Non-pigmented ciliary epithelial cell (primary cell): ENCODE measurements at places on chromosomes 12 and 14.

- DNase-seq = no peak
Measured at GRCh38 chr12:124772289-124773170, 91.1 kb downstream of the SCARB1 start.

DNA sequence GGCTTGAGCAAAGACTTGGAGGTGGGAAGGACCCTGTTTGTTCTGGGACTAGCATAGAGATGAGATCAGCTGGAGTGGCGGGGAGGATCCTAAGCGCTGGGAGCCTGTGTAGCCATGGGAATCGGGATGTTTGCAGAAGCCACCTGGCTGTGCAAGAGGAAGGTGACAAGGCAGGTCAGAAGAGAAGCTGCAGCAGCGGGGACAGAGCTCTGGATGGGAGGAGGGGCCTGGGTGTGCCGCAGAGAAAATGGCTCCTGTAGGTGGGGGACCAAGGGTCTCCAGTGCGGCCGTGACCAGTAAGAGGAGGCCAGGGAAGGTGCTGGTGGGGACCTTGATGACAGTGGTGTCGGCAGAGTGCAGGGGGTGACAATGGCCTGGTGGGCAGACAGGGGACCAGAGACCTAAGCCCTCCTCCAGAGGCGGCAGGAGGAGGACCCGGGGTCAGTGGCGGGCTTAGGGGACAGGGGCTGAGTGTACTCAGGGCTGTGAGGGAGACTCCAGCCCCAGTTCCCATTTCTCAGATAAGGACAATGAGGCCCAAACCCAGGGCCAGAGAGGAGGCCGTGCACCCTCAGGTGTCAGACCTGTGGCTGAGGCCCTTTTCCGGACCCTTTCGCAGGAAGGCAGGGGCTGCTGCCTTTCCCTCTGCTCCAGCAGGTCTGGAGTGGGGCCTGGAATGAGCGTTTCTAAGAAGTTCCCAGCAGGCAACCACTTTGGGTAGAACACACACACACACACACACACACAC is 206.6 kb upstream of the RTL1 start:
- DNase-seq = no peak

GRCh38 chr14:64646103-64646502 is 58.1 kb upstream of the PLEKHG3 start:
- no peak for DNase-seq

DNA sequence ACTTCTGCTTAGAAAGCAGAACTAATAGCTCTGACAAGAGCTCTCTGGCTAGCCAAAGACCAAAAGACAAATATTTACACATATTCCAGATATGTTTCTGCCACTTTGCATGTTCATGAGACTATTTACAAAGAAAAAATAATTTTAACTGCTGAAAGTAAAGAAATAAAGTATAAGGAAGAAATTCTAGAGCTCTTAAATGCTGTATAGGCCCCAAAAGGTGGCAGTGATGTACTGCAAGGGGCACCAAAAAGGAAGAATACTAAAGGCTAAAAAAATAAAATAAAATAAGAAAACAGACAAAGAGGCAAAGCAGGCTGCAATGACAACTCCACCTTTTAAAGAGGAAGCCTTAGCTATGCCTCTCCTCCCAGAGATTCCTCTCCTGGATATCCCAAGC is 23.0 kb downstream of the KLRK1 start:
- no peak for DNase-seq

DNA sequence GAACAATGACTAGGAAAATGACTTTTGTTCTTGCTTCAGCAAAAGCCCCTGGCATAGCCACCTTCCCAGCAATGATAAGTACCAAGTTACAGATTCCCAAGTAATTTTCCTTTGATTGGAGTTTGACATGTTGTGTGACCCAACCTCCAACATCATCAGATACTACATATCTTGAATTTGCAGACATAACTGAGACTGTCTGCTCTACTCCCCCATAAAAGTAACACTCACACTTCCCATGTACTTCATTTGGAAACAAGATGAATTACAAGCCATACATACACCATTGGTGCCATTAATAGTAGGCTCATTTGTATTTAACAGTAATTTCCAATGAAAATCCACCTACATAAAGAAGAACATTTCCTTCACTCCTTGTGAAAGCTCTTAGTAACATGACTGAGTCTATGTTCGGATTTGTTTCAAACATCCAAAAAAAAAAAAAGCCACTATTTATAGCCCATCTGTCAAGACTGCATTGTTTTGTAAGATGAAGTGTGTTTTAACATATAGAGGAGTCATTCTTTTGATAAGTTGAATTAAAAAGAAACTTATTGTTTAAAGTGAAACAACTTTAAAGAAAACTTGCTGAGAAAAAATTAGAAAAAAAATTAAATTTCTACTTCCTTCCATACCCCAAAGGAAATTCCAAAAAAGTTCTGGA is 12.0 kb upstream of the SLCO1A2 start:
- DNase-seq = no peak

GRCh38 chr14:50230701-50231474 is 490 bp downstream of the SOS2 start:
- no peak for DNase-seq

- DNase-seq = no peak
Measured at GRCh38 chr14:34258318-34258717, 203.7 kb downstream of the SPTSSA start.

GRCh38 chr14:61923348-61923747 is 161.1 kb downstream of the SNAPC1 start:
- no peak for DNase-seq

GRCh38 chr12:52277486-52278245 is 3.2 kb downstream of the KRT86 start:
- DNase-seq = no peak

DNA sequence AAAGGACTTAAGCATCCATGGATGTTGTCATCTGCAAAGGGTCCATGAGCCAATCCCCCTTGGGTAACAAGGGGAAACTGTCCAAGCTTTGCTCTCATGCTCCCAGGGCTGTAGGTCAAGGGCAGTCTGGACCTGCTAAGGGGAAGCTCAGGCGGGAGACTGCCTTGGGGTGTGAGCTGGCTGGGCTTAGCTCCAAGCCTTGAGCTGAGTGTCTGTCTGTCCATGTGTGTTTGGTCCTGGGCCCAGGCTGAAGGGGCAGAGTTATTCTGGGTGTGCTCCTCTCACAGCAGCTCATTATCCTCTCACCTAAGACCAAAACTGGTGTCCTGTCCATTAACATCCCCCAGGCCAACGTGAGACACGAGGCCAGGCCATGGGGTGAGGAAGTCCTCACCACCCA is 274.8 kb downstream of the SLC15A4 start:
- no peak for DNase-seq

GRCh38 chr12:26978801-26979200 is 35.4 kb downstream of the TM7SF3 start:
- no peak for DNase-seq

GRCh38 chr14:24556756-24557155 is 19.3 kb downstream of the CTSG start:
- no peak for DNase-seq

- DNase-seq = no peak
Measured at GRCh38 chr12:24088751-24089509, 139.5 kb upstream of the SOX5 start.

DNA sequence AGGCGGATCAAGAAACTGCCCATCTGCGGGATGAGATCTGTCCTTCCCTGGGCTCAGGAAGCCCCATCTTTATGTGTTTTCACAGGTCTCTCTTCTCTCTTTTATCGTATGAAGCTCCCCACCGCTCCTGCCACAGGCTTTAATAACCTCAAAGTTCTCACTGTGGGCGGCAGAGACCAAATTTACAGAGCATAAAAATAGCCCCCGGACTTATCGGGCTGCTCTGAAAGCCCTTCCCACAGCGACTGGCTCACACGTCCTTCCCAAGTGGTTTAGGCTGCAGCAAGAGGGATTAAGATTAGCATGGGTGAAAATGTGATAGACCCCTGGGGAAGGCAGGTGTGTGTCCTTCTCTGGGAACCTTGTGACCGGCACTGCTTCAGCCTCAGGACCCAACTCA is 47.8 kb downstream of the TESC start:
- DNase-seq = no peak

GRCh38 chr14:69151458-69152180 is 1.3 kb downstream of the DCAF5 start:
- no peak for DNase-seq

DNA sequence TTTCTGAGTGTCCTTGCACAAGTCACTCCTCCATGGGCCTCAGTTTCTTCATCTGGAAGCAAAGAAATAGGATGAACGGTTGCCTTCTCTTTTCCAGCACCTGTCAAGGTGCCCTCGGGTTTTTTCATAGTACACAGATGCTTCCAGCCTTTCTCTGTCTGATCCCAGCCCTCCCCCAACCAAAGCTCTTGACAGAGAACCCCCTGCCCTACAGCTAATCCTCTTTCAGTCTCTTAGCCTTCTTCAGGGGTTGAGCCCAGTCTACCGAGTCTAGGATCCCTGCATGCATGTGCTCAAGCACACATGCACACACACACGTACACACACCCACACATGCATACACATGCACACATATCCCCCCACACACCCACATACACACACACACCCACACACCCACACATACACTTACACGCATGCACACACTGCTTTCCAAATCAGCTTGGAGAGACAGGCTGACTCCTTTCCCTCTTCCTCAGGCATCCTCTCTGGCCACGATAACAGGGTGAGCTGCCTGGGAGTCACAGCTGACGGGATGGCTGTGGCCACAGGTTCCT is 4.7 kb downstream of the CDCA3 start:
- DNase-seq = no peak

DNA sequence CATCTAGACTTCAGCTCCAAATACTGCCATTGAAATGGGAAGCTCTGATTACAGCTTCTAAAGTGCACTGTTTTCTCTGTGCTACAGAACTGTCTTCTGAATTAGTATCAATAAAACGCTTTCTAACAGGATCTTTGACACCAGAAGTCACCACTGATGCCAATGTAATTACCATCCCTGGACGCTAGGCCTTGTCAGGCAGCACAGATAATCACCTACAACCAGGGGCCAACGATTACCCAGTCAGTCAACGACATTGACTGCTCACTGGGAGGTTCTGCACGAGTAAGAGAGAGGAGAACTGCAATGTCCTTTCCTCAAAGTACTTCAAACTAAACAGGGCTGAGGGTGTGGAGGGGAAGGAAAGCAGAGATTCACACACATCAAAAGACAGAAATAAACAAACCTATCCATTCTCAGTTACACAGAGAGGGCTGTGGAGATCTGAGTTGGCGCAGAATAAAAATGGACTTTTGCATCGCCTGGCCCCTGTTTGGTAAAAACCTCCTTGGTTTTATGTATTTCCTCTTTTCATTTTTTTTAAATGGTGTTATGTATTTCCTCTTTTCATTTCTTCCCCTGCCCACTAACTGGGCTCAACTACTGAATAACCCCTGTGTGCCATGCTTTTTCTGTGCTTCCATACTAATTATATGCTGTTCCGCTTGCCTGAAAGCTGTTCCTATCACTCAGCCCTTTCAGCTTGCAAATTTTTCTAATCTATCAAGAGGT is 492.2 kb downstream of the APAF1 start:
- DNase-seq = no peak

DNA sequence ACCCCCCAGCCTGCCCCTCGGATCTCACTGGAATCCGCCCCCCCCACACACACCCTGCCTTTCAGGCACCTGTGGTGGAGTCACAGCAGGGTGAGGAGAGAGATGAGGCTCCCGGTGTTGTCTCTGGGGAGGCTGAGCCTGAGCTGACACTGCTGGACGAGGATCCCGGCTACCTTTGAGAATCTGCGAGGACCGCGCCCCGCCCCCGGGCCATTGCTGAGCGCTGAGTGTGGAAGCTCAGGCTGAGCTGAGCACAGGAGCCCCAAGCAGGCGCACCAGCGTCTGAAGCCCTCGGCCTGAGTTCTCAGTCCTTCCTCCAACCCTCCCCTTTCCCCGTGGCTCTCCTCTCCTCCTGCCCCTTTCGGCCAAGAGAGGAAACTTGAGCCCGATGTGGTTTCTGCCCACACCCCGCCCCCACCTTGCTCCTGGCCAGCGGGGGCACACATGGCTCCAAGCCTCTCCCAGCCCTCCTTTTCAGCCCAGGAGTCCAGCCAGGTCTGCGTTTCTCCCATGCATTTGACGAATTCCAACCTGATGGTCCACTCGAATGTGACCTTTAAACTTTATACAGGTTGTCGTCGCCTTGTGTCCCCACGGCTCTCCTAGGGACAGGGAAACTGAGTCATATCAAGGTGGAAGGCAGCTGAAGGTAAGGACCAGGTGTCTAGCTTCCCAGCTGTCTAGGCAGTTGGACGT is at the start of gene NFE2:
Gene NFE2, minus strand, starts transcription at position 284 of the 696 bp plus-strand sequence. CDS start 5,767 bp downstream, outside the sequence.
- no peak for DNase-seq

GRCh38 chr12:86683568-86684304 is 427.5 kb upstream of the MGAT4C start:
- no peak for DNase-seq

DNA sequence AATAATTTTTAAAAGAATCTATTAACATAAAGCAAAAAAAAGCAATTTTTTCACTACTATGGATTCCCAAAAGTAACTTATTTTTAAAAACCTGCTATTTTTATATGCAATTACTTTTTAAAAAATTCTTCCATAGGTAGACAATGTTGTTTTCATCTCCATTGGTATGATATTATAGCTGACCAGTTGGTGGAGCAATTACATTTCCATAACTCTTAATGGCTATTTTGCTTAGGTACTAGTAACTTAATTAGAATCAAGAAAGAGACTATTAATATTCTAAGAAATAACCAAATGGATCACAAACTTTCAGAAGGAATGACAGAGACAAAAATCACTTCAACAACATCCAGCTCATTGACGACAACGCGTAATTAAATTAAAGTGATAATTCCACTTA is 64.7 kb upstream of the PTCSC3 start:
- DNase-seq = no peak

GRCh38 chr14:62018606-62019005 is 256.4 kb downstream of the SNAPC1 start:
- no peak for DNase-seq

GRCh38 chr12:1638203-1638602 is 9.2 kb downstream of the WNT5B start:
- DNase-seq = no peak

DNA sequence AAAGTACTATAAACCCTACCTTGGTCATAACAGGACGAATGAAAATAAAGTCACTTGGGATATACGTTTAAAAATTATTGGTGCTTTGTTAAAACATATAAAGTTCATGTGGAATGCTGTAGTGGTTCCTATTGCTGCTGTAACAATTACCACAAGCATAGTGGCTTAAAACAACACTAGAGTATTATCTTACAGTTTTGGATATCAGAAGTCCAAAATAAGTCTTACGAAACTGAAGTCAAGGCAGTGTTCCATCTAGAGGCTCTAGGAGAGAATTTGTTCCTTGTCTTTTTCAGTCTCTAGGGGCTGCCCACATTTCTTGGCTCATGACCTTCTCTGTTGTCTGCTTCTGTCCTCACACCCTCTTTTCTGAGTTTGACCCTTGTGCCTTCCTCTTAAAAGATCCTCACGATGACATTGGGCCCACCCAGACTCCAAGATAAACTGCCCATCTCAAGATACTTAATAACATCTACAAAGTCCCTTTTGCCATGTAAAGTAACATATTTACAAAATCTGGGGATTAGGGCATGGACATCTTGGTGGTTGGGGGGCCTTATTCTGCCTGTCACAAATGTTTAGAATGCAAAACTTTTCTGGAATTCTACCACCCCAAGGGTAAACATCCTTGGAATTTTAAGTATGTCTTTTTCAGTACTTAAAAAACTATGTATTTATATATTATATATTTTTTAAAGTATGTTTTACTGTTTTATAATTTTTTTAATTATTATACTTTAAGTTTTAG is 178.1 kb downstream of the ETNK1 start:
- no peak for DNase-seq

GRCh38 chr12:76189851-76190250 is 105.4 kb upstream of the NAP1L1 start:
- DNase-seq = no peak

GRCh38 chr14:58898655-58899316 is 261.0 kb downstream of the DACT1 start:
- peak; percentile 92 for DNase-seq
